ENCODE measurements at places on chromosomes 1 and 21.

DNA sequence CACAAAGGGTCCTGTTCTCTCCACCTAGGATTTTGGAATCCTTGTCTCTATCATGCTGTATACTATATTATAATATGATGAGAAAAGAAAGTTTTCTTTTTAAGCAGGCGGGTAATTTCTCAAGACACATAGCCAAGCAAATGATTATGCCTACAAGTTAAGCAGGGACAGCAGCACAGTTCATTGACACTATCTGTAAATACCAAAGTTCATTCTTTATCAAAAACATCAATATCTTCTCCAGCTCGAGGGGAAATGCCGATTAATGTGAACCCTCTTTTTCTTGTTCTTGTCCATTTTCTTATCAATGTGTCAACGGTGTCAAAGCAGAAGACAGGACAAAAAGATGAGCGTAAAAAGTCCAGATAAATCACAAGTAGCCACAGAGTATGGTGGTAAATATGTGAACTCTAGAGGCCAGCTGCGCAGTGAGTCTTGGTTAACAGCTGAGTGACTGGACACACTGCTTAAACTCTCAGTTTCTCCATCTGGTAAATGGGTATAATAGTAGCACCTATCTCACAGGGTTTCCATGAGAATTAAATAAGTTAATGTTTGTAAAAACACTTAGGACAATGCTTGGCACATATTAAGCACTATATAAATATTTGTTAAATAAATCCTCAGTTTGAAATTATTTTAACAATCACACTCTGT, 30.9 kb downstream of the LPAR3 start:
- no peak for DNase-seq

- DNase-seq: no peak
Measured at GRCh38 chr1:202291001-202291400, 50.7 kb downstream of the UBE2T start.

DNA sequence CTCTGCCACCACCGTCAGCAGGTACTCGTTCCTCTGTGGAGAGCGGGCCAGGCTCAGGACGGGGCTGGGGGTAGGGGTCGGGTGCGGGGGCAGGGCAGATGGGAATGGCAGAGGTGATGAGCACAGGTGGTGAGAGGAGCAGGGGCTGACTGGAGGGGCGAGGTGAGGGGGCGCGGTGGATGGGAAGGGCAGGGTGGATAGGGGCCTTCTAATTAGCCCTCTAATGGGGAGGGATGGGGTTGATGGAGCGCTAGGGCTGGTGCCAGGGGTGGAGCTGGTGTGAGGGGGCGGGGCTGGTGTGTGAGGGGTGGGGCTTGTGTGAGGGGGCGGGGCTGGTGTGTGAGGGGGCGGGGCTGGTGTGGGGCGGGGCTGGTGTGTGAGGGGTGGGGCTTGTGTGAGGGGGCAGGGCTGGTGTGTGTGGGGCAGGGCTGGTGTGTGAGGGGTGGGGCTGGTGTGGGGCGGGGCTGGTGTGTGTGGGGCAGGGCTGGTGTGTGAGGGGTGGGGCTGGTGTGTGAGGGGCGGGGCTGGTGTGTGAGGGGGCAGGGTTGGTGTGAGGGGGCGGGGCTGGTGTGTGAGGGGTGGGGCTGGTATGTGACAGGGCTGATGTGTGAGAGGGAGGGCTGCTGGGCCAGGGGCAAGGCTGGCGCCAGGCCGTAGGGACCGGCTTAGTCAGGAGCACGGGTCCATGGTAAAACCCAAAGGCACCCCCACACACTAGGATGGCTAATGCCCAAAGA, 5.9 kb downstream of the KRTAP10-1 start:
- DNase-seq: no peak

DNA sequence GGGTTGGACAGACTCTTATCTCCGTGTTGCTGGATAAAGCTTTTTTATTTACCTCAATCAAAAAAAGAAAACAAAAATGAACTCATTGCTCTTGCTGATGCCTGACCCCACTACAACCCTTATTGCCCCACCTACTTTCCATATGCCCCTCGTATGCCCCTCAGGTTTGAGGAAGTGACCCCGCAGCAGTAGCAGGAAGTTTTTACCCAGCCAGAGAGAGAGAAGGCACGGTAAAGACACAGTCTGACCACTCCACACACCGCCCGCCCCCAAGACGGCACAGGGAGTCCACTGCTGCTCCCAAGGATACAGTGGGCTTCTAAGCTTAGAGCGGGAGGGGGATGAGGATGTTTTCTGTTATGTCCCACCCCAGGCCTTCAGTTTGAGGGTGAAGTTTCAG, 9.8 kb downstream of the PLEKHO1 start:
- no peak for DNase-seq

DNA sequence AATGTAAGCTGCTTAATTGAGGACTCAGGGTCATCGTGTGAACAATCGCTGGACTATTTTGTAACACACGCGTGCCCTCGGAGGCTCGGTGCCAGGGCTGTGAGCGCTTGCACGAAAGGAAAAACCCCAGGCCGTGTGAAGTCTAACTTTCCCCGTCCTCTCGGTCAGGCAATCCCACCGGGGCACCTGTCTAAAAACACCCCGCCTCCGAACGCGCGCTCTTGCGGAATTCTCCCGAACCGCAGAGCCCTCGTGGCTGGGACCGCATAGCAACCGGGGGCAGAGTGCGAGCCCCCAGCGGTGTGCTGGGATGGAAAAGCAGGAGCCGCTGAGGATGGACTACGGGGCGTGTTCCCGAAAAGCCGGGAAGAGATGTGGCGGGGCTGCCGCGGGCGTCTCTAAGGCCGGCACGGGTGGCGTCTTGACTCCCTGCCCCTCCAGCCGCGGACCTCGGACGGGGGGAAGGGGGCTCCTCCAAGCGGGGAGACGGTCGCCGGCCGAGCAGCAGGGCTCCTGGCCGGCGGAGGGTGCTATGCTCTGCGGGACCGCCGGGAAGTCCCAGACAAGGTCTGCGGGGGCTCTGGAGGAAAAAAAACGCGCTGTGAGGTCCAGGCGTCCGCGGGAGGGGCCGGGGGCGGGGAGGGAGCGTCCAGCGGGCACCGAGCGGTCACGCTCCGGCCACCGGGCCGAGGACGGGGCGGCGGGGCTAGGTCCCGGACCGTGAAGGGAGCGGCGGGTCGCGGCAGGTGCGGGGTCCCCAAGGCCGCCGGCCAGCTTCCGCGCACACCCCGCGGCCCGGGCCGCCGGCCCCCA, 936 bp downstream of the ZBTB21 start:
- DNase-seq: peak; percentile 25

DNA sequence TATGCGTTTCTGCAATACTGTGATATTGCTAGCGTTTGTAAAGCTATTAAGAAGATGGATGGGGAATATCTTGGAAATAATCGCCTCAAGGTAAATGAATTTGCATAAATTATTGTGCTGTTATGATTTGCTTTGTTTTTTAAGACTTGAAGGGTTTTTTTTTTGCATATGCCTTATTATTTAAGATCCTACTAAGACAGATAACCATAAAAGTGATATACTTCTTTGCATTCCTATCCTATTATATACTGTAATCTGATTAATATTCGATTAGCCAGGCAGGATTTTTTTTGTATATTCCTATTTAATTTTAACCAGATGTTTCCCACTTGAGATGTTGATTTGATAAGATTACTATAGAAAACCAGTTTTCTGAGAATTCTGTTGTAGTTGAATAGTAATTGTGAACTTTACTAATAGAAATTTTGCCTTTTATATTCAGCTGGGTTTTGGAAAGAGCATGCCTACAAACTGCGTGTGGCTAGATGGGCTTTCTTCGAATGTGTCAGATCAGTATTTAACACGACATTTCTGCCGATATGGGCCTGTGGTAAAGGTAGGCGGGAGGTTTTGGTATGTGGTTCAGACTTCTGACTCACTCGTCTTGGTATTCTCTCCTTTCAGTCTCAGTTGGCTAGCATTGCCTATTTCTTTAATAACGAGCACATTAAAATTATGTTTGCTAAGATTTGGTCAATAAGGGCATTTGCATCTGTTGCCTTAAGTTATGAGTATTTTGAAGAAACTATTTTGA, 56.8 kb downstream of the ZBTB17 start:
- DNase-seq: no peak

- DNase-seq: no peak
Measured at GRCh38 chr1:160056648-160057169, 13.3 kb downstream of the KCNJ10 start.

DNA sequence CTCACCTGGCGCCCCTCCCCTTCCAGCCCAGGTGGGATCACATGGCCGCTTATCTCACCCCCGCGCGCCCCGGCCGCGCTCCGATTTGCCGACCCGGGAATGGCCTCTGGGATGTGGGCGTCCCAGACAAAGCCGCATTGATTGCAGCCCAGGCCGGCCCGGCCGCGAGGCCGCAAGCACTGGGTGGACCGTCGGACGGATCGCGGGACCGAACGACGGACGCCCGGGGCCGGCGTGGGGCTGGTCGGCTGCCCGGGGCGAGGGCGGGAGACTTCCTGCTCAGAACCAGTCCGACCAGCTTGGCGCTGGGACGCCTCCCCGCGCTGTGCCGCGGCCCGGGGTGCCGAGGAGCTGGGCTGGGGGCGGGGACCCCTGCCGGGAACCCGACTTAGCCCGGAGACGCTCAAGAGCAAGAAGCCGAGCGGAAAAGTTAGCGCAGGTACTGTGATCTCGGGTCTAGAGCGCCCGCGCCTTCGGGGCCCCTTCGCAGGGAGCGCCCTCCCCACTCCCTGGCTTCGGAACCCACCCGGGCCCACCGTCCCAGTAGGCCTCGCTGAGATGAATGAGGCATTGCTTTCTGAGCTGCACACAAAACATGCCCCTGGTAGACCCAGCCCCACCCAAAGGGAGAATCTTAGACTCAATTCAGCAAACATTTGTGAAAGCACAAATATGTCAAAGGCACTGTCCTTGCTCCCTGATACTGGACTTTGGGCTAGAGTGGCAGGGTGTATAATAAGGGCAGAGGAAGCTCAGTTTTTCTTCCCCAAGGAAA, 415 bp upstream of the LAD1 start:
- no peak for DNase-seq

DNA sequence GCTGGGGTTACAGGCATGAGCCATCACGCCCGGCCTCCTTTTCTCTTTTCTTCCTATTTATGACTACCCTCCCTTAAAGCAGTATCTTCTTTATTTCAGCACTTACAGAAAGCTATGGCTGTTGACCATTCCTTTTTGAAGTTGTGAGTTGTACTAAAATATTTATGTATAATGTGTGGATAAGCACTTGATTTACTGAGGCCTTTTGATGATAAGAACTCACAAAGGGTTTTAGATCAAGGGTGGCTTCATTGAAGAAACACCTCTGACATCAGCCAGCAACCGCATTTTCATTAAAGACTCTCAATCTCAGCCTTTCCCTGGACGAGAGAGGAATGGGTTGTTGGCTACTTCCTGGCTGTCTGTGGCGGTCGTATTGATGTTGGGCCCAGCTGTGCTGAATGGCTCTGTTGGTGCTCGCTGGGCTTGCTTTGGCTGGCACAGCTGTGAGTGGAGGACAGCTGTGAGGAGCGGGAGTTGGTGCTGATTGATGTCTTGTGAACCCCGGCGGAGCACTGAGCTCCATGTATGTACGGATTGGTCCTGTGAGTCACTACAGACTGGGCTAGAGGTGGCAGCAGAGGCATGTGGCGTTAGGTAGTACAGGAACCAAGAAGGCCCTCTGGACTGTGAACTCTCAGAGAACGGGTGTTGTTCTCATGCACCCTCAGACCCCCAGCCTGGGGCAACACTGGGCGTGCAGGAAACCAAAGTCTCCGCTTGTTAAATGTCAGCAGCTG, 208.8 kb downstream of the KIF26B start:
- DNase-seq: no peak

DNA sequence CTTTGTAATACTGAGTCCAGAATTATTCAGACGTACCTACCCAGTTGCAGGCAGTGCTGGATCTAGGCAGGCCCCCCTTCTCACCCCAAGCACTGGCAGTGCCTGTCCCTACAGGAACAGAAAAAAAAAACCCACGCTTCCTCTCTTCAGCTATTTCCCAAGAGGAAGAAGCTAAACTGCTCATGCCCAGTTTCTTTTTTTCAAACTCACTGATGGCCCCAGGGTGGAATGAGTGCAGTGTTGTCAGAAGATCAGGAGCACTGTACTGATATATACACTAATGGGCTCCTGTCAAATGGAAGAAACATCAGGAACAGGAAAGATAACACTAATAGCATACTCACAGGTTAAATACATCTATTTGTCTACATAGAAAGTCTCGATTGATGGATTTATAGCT, 28.2 kb upstream of the DOCK7 start:
- DNase-seq: no peak

GRCh38 chr1:59703226-59703917, 111.4 kb upstream of the HOOK1 start:
- no peak for DNase-seq

DNA sequence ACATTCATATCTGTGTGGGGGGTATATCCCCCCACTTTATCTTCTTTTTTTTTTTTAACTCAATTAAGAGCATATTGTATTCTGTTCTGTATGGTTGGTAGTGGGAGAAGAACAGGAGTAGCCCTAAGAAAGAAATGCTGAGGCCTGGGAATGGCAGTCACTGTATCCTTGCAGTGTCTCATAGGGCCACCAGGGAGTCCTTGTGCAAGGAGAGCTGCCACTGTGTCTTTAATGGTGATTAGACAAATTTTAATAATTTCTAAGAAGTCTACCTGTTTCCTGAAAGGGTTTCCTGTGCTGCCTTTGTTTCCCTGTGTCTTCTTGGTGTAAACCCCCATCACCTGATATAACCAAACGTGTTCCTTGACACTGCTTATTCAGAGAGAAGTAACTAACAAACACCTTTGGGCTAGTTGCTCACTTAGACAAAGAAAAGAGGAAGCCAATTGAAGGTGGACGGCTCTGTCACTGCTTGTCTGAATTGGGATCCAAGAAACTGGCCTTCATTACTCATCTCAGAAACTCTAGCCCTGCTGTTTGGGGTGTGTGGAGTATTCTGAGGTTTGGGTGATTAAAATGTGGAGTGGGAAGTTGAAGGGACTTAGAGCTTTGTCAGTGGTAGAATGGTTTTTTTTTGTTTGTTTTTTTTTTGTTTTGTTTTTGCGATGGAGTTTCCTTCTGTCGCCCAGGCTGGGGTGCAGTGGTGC, 15.2 kb downstream of the GIPC2 start:
- no peak for DNase-seq

DNA sequence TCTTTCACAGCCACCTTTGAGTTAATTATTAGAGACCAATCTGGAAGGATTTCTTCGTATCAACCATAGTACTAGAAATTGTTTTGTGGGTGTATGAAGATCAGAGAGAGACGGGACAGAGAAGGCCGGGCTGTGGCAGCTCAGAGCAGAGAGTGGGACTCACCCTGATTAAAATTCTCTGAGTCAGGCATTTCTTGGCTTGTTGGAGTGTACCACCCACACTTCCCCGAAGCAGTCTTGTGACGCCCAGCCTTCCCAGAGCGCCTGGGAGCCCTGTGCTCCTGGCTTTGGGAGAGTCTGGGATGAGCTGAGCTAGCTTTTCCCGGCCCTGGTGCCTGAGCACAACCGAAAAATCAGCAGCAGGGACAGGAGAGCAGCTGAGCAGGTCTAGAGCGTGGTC, 19.4 kb downstream of the PLEKHM2 start:
- no peak for DNase-seq

- no peak for DNase-seq
Measured at GRCh38 chr21:31517664-31518414, 141.7 kb upstream of the SOD1 start.

GRCh38 chr1:30452925-30453324, 270.5 kb downstream of the MATN1 start:
- DNase-seq: no peak
